Stimulated activated CD4-positive, alpha-beta T cell treated with anti-CD3 and anti-CD28 coated beads, Interleukin-12 subunit alpha, Interleukin-12 subunit beta, amount 100 ng/mL, for 24 hours (primary cell): ENCODE measurements at places on chromosomes 4 and X.

DNA sequence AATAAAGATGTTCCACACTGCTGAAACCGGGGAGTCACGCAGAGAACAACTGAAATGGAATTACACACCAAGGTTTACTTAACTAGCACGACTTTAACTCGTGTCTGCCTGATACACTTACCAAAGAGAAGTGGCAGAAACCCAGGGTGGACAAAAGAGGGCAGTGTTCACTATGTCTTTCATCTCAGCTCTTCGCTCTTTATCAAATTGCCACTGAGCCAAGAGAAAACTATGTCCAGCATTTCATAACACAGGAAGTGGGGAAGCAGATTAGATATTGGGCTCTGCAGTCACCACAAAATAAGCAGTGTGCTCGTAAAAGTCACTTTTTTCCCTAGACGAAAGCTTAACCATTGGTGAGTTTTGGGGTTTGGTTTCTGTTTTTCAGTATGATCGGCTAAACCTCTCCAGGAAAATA, 155.7 kb downstream of the CHIC2 start:
- no peak for DNase-seq

- DNase-seq: no peak
These were observed 18.1 kb downstream of the HTRA3 start for GRCh38 chr4:8287343-8288280.

GRCh38 chr4:11480683-11481082, 52.0 kb upstream of the HS3ST1 start:
- no peak for DNase-seq

- no peak for DNase-seq
These were observed 4.9 kb upstream of the TMEM33 start for GRCh38 chr4:41930139-41930831.

DNA sequence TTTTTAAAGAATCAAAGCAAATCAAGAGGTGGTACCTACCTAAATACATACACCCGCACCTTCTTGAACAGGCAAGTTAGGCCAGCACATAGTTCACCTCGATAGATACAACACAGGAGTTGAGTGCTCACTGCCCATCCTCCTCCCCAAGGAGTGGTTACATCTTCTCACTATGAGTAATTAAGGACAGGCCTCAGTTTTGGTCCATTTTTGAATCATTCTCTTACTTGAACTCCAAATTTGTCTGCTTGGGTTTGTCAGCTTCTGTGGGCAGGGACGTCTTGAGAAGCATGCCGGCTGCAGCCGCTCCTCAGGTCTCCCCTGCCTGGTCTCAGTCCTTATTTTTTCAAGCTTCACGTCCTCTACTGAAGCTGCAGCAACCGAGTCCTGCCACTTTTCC, 190.6 kb upstream of the RBPJ start:
- no peak for DNase-seq

- DNase-seq: no peak
These were observed 76.8 kb upstream of the PSAPL1 start for GRCh38 chr4:7511525-7511924.

GRCh38 chrX:93259029-93259428, 414.3 kb downstream of the NAP1L3 start:
- DNase-seq: no peak

GRCh38 chr4:8739317-8739716, 132.3 kb downstream of the HMX1 start:
- no peak for DNase-seq

GRCh38 chr4:62548108-62548524, 1348.0 kb downstream of the ADGRL3 start:
- DNase-seq: no peak

- DNase-seq: no peak
These were observed 101.2 kb downstream of the ZNF674 start for GRCh38 chrX:46444011-46444410.
